ENCODE measurements at places on chromosomes 2 and 18.

- no peak for DNase-seq
Observed at GRCh38 chr2:80546766-80547165, 242.2 kb upstream of the LRRTM1 start.

DNA sequence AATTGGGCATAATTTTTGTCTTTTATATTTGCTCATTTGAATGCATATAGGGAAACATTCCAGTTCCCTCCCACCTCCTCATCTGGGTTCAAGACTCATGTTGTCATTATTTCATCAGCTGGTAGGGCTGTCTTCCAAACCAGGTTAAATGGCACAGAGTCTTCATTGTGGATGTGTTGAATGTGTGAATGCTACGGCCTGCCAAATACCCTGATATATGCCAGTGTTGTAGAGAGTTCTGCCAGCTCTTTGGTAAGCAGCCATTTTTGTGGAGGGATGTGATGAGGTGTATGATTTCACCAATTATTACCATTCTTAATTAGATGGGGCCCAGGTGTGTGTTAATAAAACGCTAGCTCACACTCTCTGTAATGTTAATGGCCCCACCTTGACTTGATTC lies 121.7 kb downstream of the LYPD6B start:
- no peak for DNase-seq

- DNase-seq, result no peak
Observed at GRCh38 chr2:104976603-104977120, 61.2 kb upstream of the MRPS9 start.

- no peak for DNase-seq
Observed at GRCh38 chr2:206802654-206803514, 37.5 kb downstream of the FASTKD2 start.

DNA sequence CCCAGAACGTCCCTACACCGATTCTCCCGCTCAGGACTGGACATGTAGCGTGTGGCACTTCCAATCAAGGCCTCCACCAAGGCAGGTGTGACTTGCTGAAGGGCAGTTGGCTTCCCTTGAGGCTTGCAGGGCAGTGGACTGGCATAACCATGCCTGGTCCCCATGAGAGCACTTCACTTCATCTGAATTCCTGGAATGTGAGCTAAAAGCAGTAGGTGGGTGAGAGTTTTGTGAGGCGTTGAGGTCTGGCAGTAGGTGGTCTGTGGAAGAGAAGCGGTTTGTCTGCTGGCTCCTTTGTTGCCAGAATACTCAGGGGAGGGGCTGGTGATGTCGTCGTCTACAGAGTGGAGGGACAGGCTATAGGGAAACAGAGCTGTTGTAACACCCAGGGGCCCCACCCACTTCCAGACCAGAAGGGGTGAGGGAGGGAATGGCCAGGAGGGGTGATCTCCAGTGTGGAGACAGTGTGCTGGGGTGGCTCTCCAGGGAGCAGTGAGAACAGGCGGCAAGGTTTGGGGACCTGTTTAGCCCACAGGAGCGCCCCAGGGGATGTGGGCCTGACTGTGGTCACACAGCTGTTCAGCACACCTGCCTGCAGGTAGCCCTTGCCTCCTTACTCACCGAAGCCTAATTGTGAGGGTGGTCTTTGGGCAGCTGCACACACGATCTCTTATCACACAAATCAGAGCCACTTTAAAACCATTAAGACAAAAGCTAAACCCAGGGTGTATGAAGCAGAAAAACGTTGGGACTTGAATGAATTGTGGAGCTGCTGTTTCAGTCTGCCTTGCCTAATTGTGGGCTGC lies 21.5 kb upstream of the ALKAL2 start:
- no peak for DNase-seq

GRCh38 chr18:28736951-28737350 lies 560.0 kb upstream of the CDH2 start:
- no peak for DNase-seq

GRCh38 chr18:9130806-9131205 lies 5.8 kb upstream of the ANKRD12 start:
- no peak for DNase-seq

DNA sequence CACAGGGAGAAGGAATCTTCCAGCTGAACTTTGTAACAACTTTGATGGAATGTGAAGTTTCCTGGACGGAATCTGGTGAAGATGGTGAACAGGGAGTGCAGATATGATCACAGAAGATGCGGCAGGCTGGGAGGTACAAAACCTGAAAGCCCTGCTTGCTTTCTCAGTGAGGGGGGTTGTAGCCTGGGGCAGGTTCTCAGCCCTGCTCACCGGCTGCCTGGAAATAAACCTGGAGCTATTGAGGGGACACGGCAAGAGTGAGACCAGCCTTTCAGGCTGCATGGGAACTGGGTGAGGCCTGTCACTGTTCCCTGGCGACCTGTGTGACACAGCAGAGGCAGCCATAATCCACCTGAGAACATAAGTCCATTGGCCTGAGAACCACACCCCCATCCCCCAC lies 174.8 kb downstream of the LCLAT1 start:
- DNase-seq, result no peak

DNA sequence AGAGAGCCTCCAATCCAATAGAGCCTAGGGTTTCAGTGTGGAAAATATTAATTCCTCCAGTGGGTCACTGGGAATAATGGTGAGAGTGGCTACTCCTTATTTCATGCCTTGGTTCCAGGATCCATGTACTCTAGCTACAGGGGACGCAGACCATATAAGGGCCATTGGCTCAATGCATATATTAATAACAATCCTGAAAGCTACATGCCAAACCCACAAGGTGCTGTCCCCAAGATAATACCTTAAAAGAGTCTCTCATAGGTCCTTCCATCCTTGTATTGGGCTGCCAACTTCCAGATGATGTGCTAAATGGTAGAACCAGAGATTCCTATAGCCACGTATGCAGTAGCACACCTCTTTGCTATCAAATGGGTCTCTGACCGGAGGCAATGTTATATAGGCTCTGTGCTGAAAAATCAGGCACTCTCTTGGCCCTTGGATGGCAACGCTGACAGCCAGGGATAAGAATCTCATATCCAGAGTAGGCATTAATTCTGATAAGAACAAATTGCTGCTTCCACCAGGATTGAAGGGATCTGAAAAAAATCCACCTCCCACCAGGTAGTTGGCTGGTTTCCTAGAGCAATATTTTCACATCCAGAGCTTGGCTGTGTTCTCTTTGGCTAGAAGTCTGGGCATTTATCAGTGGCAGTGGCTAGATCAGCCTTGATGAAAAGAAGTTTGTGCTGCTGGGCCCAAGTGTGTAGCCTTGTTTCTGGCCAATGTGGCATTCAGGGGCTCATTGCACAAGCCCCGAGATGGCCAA lies 218.1 kb upstream of the MGAT5 start:
- DNase-seq, result no peak

DNA sequence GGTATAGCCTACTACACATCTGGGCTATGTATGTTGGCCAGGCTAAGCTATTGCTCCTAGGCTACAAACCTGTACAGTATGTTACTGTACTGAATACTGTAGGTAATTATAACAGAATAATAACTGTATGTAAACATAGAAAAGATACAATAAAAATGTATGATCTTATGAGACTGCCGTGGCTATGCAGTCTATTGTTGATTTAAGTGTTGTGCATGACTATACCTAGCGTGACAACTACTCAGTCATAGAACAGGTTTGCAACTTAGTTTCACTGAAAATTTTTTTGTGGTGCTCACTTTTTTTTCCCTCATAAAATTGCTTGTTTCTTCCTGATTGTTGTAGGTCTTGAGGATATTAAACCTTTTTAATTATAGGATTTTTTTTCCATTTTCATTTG lies 25.9 kb downstream of the KCMF1 start:
- no peak for DNase-seq
